GM03348 (cell line): ENCODE measurements at places on chromosomes 4 and X.

GRCh38 chrX:47776292-47777006 is 60.3 kb upstream of the ZNF81 start:
- DNase-seq, result no peak

DNA sequence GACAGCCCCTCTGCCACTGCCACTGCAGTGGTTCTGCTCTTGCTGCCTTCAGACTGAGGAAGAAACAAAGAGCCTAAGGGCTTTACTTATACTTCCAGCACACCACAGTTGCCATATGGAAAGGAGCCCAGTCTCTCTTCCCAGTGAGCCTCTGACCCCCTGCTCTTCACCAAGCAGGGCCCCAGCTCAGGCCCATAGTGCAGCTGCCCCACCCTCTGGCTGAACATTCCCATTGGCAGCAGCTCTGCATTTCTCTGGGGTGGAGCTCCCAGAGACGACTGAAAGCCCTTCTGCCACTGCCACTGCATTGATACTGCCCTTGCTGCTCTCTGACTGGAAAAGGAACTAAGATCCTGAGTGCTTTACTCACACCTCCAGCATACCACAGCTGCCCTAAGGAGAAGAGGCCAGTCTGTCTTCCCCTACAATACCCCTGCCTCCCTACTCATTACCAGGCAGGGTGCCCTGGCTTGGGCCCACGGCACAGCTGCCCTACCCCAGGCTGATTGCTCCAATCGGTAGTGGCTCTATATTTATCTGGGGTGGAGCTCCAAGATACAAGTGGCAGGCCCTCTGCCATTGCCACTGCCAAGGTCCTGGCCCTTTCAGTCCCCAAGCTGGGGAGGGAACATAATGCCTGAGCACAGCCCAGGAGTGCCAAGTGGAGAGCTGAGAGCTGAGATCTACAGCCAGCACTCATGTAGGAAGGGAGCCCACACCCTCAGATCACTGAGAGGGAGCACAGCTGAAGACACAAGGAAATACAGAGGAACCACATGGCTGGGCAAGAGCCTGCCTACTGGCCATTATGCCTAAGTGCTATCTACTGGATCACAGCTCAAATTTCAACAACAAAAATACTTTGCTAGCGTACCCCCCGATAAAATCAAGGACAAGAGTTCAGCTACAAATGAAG is 36.0 kb downstream of the AWAT2 start:
- DNase-seq, result no peak

- DNase-seq, result no peak
These were observed 618 bp upstream of the XK start for GRCh38 chrX:37684973-37685372.

- DNase-seq, result no peak
These were observed 35.6 kb upstream of the ADRA2C start for GRCh38 chr4:3730422-3731190.

DNA sequence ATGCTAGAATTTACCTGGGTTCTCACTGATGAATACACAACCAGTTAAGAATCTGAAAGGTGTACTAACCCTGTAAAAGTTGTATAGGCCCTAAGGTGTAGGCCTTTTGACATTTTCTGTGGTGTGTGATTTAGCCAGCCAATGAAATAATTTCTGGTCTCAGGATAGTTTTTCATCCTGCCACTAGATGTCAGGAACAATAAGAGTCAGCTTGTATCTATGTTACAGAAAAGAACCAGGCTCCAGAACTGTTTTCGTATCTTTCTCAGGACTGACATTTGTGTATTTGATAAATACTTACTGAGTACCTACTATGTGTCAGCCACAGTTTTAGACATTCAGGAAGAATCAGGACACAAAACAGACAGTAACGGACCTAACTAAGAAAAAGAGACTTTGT is 673.6 kb upstream of the TENM3 start:
- DNase-seq, result peak; percentile 71

GRCh38 chr4:79249881-79250503 is 75.9 kb downstream of the NAA11 start:
- DNase-seq, result no peak

DNA sequence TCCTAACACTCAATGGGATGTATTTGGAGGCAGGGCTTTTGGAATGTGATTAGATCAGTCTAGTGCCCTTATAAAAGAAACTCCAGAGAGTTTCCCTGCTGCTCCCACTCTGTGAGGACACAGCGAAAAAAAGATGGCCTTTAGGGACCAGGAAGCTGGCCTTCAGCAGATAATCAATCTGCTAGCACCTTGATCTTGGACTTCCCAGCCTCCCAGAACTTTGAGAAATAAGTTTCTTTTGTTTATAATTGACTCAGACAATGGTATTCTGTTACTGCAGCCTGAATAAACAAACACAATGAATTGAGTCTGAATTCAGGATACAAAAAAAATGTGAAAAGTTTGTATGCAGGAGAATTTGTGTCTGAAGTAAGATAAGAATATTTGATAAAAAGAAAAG is 842.1 kb downstream of the FSTL5 start:
- no peak for DNase-seq
